ENCODE measurements at places on chromosomes 2 and 18.

DNA sequence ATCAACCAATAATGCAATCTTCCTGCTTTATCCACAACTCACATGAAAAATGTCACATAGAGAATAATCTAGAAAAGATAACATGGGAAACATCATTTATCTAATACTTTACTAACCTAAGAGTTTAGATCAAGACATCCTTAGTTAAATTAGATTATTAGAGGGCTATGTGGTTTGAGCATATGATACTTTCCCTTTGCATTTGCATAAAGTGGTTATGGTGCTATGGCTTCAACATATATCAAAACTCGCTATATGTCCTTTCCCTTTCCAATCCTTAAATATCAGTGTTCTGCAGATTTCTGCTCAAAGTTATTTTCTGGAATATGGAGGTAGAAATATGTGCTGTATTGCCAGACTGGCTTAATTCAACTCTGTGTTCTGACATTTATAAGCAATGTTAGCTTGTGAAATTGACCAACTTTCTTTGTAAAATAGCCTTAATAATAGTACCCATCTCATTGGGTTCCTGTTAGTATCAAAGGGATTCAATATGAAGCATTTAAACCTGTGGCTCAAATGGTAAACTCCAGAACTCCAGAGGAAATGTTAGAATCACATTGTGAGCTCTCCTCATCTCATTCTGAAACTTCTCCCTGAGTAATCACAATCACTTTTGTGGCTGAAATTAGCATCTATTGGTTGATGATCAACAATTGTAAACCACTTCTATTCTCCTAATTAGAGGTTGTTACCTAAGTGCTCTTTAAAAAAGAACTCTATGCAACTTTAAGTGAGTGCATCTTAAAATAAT lies 1089.9 kb upstream of the SLC39A10 start:
- no peak for DNase-seq

GRCh38 chr2:179240481-179241451 lies 23.9 kb downstream of the SESTD1 start:
- no peak for DNase-seq

- no peak for DNase-seq
These were observed 2.9 kb upstream of the WDR7 start for GRCh38 chr18:56647951-56648893.

DNA sequence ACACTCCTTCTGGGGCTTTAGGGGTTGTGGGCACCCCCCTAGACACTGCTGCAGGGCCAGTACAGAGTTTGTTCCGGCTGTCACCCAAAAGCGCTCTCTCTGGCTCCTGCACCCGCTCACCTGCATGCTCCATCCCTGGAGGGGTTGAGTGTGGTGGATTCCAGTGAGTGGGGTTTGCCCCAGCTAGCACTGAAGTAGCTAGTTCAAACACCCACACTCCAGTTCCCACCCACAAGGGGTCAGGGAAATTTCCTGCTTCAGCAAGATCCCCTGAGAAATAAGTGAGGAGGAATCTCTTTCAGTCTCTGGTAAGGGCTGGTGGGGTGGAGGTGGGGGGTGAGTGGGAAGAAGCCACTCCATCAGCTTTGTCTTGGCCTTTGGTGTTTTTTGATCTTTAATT lies 73.6 kb downstream of the TMEM17 start:
- DNase-seq: no peak

- no peak for DNase-seq
These were observed 668.2 kb upstream of the HS6ST1 start for GRCh38 chr2:128986867-128987268.

GRCh38 chr2:29450596-29451222 lies 335.5 kb downstream of the CLIP4 start:
- peak; percentile 24 for DNase-seq

- DNase-seq: no peak
These were observed 21.6 kb upstream of the VPS4B start for GRCh38 chr18:63443829-63444228.

DNA sequence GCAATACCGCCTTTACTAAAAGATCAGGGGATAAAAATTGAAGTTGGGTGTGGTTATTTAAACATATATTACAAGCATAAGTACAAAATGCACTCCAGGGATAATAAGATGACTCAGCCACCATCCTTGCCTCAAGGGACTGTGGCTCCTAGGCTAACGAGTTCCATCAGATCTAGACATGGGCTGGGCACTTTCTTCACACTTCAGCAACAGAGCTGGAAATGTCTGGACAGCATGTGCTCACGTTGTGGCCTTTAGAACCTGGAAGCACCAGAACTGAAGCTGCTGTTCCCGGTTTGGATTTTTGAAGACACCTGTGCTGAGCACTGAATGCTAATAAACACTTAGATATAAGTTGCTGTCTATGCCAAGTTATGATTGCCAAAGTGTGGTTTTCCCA lies 384.2 kb upstream of the SALL3 start:
- no peak for DNase-seq

- peak; percentile 42 for DNase-seq
These were observed 10.0 kb upstream of the GBX2 start for GRCh38 chr2:236177967-236178889.

- DNase-seq: peak; percentile 84
These were observed 100.5 kb downstream of the CAPN13 start for GRCh38 chr2:30706534-30707303.

DNA sequence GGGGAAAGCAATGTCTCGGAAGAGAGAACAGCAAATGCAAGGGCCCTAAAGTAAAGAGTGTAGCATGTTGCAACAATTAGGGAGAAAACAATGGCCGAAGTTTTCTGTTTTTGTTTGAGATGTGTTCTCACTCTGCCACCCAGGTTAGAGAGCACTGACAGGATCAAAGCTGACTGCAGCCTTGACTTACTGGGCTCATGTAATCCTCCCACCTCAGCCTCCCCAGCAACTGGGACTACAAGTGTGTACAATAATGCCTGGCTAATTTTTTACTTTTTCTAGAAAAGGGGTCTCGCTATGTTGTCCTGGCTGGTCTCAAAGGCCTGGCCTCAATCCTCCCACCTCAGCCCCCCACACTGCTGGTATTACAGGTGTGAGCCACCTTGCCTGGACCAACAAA lies 23.9 kb downstream of the MEMO1 start:
- DNase-seq: no peak

- no peak for DNase-seq
These were observed 80.5 kb downstream of the RDH14 start for GRCh38 chr2:18479947-18480369.

DNA sequence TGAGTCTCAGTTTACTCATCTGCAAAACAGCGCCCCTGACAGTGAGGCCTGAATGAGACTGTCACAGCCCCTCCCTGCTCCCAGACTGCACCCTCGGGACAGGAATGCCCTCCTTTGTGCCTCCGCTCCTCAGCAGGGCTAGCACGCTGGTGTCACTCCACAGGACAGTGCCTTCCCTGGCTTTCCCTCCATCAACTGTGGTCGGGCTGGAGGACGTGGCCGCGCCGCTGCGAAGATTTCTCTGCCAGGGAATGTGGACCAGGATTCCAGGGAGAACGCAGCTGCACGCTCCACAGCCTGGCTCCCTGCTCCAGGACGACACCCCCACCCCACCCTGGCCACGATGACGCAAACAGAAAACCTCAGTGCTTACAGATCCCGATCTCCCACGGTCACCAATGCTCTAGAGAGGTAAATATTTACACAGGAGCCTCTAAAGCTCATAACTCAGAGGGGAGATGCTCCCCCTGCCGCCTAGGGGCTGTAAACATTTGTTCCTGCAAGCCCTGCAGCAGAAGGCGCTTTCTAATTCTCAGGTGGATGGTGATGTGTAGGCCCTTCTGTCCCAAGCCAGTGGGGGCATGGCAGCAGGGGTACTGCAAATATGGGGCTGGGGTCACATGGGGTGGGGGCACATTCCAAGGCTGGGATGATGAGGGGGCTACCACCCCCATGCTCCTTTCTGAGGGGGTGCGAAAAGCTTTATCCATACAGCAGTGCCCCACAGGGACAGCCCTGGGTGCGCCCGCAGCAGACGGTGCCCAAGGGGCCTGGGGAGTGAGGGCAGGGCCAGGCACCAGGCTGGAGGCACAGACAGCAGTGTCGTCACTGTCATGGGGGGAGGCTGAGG lies 12.4 kb downstream of the HS6ST1 start:
- DNase-seq: peak; percentile 65

- no peak for DNase-seq
These were observed 17.7 kb upstream of the SP3 start for GRCh38 chr2:173982918-173983317.

DNA sequence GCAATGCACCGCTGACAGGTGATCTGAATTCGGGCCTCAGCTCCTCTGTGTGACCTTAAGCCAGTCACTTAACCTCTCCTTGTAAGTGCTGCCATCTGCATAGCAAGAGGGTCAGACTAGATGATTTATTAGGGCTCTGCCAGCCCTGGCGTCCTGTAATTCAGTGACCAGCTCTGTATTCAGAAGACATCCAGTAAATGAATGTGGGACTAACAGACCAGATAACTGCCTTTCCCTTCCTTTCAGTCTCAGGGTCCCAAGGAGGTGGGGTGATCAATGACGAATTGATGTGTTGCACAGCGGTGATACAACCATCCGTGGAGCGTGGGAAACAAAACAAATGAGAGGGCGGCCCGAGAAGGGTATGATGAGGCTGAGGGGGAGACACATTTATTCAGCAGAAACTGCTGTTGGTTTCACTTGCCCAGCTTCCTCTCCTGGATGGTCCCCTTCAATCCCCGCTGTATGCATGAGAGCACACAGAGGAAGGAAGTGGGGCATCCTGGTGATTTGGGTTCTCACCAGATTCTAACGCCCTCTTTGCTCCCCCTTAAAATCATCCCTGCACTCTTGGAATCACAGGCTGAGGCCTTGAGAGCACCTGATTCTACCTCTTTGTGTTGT lies 92.8 kb downstream of the VIT start:
- no peak for DNase-seq

DNA sequence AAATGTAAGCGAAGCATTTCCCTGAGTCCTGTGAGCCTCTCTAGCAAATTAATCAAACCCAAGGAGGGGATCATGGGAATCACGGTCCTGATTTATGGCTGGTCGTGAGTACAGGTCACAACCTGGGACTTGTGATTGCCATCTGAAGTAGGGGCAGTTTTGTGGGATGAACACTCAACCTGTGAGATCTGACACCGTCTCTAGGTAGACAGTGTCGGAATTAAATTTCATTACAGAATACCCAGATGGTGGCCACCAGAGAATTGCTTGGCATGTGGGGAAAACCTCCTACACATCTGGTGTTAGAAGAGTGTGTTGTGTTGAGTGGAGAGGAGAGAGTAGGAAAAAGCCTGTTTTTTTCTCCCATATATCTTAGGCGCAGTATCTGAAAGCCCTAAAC lies 12.5 kb downstream of the CAPN14 start:
- no peak for DNase-seq

DNA sequence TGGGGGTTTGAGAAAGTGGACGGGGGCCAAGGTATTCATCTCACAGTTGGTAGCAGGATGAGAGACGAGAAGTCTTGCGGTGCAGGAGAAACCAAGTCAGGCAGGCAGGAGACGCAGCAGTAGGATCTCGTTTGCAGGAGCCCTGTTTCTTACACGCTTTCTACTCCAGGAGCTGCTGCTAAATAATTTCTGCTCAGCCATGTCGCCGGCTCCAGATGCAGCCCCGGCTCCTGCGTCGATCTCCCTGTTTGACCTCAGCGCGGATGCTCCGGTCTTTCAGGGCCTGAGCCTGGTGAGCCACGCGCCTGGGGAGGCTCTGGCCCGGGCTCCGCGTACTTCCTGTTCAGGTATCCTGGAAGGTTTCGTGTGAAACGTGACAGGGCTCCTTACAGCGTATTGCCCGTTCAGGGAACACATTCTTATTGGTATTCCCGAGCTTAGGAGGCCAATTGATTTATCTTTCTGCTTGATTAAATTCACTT lies 494 bp downstream of the ANKZF1 start:
- DNase-seq: peak; percentile 75

- DNase-seq: no peak
These were observed 31.1 kb downstream of the SPAG16 start for GRCh38 chr2:213315168-213315876.

DNA sequence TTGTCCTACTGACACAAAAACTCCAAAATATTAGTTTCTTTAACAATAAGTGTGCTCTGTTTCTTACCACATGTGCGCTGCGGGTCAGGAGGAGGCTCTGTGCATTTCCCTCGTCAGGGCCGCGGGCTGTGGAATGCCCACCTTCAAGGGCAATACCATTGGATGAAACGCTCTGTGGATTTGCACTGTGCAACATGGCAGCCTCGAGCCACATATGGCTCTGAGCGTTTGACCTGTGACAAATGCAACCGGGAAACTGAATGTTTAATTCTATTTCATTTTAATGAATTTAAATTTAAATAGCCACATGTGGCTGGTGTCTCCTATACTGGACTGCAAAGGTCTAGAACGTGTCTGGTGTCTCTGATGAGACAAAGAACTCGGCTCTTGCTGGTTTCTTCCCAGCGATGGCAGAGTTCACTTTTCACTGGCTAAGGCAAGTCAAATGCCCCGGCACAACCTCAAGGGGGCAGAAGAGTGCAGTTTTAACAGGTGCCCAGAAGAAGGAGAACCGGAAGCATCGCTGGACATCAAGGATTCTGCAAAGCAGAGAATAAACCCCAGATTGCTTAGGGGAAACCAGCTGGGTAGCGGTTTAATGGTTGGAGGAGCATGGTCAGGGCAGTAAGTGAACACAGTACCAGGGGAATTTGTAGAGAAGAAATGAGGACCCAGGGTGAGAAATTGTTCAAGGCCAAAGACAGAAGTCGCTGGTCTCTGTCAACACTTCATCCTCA lies 37.0 kb upstream of the TMEM18 start:
- peak; percentile 47 for DNase-seq

GRCh38 chr2:234308813-234309195 lies 188.1 kb downstream of the ARL4C start:
- peak; percentile 44 for DNase-seq

GRCh38 chr2:157426477-157426994 lies 17.4 kb downstream of the CYTIP start:
- no peak for DNase-seq

- DNase-seq: no peak
These were observed 108.8 kb downstream of the SPHKAP start for GRCh38 chr2:228072669-228073068.

DNA sequence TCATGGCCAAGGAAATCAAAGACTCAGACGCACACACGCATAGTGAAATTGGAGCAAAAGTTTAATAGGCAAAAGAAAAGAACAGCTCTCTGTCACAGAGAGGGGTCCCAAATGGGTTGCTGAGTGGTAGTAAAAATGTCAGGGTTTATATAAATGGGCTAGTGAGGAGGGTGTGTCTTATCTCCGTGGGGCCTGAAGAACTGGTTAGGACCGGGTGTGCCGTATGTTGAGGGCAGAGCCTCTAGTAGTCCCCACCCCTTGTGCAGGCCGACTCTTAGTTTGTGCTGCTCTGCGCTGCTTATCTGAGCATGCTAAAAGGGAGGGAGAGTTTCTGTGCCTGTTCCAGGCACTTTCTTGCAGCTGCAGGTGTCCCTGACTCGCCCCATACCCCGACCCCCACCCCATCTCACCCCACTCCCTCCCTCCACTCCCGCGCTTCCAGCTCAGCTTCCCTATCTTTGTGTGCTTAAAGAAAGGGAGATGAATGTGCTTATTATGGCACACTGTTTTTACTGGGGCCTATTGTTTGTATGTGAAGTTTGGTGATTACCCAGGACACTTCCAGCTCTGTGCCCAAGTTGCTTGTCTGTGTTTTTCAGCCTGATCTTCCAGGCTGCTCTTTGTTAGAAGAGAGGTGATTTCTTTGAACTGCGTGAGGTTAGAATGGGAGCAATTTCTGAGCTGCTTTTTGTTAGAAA lies 167.4 kb downstream of the SPAG16 start:
- DNase-seq: peak; percentile 68

GRCh38 chr2:150293771-150294170 lies 193.7 kb downstream of the RND3 start:
- no peak for DNase-seq

GRCh38 chr2:78873526-78873925 lies 152.0 kb upstream of the REG3G start:
- DNase-seq: no peak

GRCh38 chr2:230225486-230225885 lies at the start of gene SP140:
SP140 (plus strand) TSS chr2:230225736; CDS start chr2:230225845, 109 bp downstream.
- DNase-seq: peak; percentile 58
